ENCODE measurements at places on chromosomes 13 and 19.

DNA sequence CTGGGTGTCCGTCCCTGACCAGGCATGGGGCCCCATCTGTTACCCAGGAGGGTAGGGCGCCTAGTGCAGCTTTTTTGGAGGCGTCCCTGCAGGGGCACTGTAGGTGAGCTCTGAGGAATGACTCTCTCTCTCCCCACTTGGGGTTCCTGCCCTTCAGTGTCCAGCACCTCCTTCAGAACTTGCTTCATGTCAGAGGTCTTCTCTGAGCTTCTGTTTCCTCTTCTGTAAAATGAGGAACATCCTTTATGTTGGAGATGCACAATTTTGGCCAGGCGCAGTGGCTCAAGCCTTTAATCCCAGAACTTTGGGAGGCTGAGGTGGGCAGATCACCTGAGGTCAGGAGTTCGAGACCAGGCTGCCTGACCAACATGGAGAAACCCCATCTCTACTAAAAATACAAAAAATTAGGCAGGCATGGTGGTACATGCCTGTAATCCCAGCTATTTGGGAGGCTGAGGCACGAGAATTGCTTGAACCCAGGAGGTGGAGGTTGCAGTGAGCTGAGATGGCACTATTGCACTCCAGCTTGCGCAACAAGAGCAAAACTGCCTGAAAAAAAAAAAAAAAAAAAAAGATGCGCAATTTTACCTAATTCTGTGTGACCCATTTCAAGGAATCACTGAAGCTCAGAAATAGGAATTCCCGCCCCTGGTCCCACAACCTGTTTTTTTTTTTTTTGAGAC lies 15.2 kb upstream of the PIK3R2 start:
- no peak for DNase-seq

DNA sequence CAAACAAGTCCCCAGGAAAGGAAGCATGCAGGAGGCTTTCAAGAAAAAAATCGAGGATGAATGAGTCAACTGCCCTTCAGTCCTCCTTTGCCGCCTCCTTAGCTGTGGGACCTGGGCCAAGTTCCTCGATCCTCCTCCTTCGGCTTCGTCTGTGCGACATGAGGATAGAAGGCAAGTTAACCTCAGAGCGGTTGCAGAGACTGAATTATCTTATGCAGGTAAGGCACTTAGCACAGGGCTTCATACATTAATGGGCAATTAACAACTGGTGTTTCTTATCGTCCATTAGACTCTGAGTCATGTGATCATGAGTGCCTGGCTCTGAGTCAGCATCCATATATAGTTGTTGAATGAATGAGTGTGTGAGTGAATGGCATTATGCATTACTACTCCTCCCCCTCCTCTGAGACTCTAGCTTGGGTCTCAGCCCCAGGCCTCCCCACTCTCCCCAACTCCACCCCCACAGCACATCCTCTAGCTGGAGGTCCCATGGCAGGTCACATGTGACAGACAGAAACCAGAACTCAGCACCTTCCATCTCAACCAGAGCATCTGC lies 1.6 kb upstream of the TTC9B start:
- DNase-seq = no peak

GRCh38 chr13:74074723-74075122 lies 59.5 kb downstream of the KLF12 start:
- no peak for DNase-seq

- no peak for DNase-seq
Observed at GRCh38 chr19:33267706-33268105, 34.6 kb downstream of the CEBPA start.

- no peak for DNase-seq
Observed at GRCh38 chr13:44421853-44422525, 48.4 kb downstream of the SERP2 start.

DNA sequence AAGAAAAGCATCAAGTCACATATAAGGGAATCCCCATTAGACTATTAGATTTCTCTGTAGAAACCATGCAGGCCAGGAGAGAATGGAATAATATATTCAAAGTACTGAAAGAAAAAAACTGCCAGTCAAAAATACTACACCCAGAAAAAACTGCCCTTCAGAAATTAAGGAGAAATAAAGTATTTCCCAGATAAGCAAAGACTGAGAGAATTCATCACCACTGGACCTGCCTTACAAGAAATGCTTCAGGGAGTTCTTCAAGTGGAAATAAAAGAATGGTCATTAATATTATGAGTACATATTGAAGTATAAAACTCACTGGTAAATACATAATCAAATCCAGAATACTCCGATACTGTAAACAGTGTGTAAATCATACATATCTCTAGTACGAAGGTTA lies 35.9 kb downstream of the VWA8 start:
- DNase-seq = no peak

GRCh38 chr13:113855931-113856715 lies 7.8 kb downstream of the GAS6 start:
- no peak for DNase-seq

DNA sequence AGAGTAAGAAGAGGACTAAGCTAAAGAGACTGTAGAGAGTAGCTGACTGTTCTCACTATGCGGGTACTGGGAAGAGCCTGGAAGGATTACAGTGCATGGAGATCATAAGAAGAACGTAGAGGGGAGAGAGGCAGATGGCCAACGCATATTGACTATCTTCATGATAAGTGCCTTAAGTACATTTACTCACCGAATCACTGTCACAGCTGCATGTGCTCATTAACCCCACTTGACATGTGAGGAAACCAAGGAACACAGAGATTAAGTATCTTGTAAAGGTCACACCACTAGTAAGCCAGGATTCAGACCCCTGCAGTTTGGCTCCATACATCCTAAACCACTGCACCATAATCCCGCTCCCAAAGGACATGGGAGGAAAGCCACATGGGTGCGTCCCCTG lies 34.1 kb downstream of the SMAD9 start:
- no peak for DNase-seq

DNA sequence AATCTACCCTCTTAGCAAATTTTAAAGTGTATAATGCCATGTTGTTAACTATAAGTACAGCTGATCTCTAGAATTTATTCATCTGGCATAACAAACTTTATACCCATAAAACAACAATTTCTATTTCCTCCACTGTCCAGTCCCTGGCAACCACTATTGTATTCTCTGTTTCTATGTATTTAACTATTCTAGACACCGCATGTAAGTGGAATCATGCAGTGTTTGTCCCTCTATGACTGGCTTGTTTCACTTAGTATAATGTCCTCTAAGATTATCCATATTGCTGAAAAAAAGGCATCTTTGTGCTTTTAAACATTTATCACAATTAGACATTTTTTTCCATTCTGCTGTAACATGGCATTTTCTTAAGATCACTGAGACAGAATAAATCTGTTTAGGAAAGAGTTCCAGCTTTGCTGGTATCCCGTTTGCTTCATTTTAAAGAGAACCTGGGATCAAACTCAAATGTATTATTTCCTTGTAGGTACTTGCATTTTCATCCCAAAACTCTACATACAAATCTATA lies 1191.0 kb downstream of the SLITRK5 start:
- DNase-seq = no peak

Data from activated T-helper 2 cell treated with anti-CD3 and anti-CD28 coated beads, Interferon-gamma antibody, Interleukin-2, Interleukin-4, amounts not matched to agents 10 μg/mL and 5 μg/mL and 100 μg/mL, durations not matched to agents 14 hours and 24 hours and 36 hours (primary cell).